ENCODE measurements at places on chromosomes 3 and 15. TPM values are rescaled to one million over a fixed set of nuclear protein-coding genes. Genes with fewer than 3 reads are reported as not detected.

The PLD1 gene
- 9.5 TPM for total RNA-seq

The CHL1 gene
- 16.2 TPM for total RNA-seq

The SPPL2A gene
- total RNA-seq = 41.3 TPM

The AHSG gene
- total RNA-seq = not detected

The RAB8B gene
- 71.6 TPM for total RNA-seq

The KBTBD8 gene
- 0.77 TPM for total RNA-seq

The UCN2 gene
- 0.34 TPM for total RNA-seq

The AGBL1 gene
- total RNA-seq = not detected

The MOBP gene
- not detected for total RNA-seq

The ACKR2 gene
- total RNA-seq = 0.26 TPM

The OR4F15 gene
- total RNA-seq = not detected

The CCR8 gene
- not detected for total RNA-seq

The LOXL1 gene
- 201 TPM for total RNA-seq

The GP5 gene
- under 0.01 TPM for total RNA-seq

The GHSR gene
- total RNA-seq = not detected

The STARD9 gene
- total RNA-seq = 6.1 TPM

The TRIM42 gene
- not detected for total RNA-seq

The SCN11A gene
- not detected for total RNA-seq

The FILIP1L gene
- total RNA-seq = 7.6 TPM

The FBXO40 gene
- not detected for total RNA-seq

The C2CD4B gene
- total RNA-seq = not detected

The APH1B gene
- 12.1 TPM for total RNA-seq

The GNAT1 gene
- total RNA-seq = not detected

The MYO5A gene
- total RNA-seq = 27.4 TPM

The SLC12A1 gene
- total RNA-seq = not detected

The ATP13A5 gene
- not detected for total RNA-seq

The GALNT15 gene
- total RNA-seq = 16.0 TPM

The TGM4 gene
- total RNA-seq = under 0.01 TPM

The BCL6 gene
- total RNA-seq = 15.9 TPM

The UACA gene
- total RNA-seq = 157 TPM

The ZNF860 gene
- total RNA-seq = 0.32 TPM

The A4GNT gene
- total RNA-seq = not detected

The DUOXA2 gene
- not detected for total RNA-seq

The DNAJC13 gene
- 62.9 TPM for total RNA-seq

The UPK1B gene
- total RNA-seq = under 0.01 TPM

The CYP1A1 gene
- 0.32 TPM for total RNA-seq

The PSTPIP1 gene
- total RNA-seq = not detected

The SPATA12 gene
- total RNA-seq = not detected

The LMAN1L gene
- not detected for total RNA-seq

The FHIT gene
- total RNA-seq = 0.77 TPM

The SLC28A1 gene
- not detected for total RNA-seq

The IL17RB gene
- under 0.01 TPM for total RNA-seq

The TUSC7 gene
- not detected for total RNA-seq

The KBTBD12 gene
- not detected for total RNA-seq

The TRIM71 gene
- not detected for total RNA-seq

The SH2D7 gene
- total RNA-seq = not detected

The PLSCR2 gene
- 0.32 TPM for total RNA-seq

The ADAMTS17 gene
- not detected for total RNA-seq

The ALPK3 gene
- 0.17 TPM for total RNA-seq

The GOLGA8Q gene
- 2.8 TPM for total RNA-seq

The LRRC28 gene
- total RNA-seq = 11.3 TPM

The DHFR2 gene
- total RNA-seq = 4.9 TPM

The SNURF gene
- 257 TPM for total RNA-seq

The AP2M1 gene
- total RNA-seq = 624 TPM

The TF gene
- 0.32 TPM for total RNA-seq

Data from bronchial smooth muscle cell (primary cell).